ENCODE measurements at places on chromosomes 1 and 21.
A peak's percentile ranks its signal among the peaks of the same experiment; 100 is the strongest.

DNA sequence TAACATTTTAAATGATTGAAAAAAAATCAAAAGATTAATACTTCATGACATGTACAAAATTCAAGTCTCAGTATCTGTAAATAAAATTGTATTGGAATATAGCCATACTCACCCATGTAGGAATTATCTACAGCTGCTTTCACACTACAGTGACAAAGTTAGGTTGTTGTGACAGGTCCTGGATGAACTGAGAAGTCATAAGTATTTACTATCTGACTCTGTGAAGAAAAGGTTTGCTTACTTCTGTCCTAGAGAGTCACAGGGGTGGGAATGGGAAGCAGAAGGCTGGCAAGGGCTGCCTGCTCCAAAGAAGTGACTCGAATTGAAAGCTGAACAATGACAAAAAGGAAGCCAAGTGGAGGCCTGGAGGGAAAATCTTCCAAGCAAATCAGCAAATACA lies 155.2 kb downstream of the SLC30A10 start:
- DNase-seq: no peak

- DNase-seq: peak; percentile 44
Observed at GRCh38 chr1:111621050-111621449, 1.5 kb downstream of the RAP1A start.

GRCh38 chr21:17699524-17700189 lies 87.0 kb upstream of the BTG3 start:
- DNase-seq: no peak

DNA sequence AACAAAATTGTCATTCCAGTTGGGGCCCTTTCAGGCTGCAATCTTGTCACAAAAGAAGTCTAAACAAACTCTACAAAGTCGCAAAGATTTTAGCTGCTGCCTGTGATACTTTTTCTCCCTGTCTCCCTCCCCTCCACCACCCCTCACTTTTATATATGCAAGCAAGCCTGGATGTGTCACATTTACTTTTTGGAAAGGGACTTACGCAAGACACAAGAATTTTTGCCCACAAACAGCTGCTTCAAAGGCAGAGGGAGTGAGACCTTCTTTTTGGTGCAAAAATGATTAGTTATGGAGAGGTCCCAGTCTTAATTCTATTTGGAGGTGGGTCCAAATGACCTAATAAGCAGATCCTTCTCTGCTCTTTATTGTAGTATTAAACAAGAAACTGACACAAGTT lies 22.9 kb upstream of the RALGPS2 start:
- DNase-seq: no peak
